ENCODE measurements at places on chromosomes 2 and 18.

GRCh38 chr2:207734264-207734635 lies 22.8 kb downstream of the CCNYL1 start:
- DNase-seq: no peak

- DNase-seq: no peak
These were observed 98.6 kb downstream of the GALNT1 start for GRCh38 chr18:35680139-35680551.

DNA sequence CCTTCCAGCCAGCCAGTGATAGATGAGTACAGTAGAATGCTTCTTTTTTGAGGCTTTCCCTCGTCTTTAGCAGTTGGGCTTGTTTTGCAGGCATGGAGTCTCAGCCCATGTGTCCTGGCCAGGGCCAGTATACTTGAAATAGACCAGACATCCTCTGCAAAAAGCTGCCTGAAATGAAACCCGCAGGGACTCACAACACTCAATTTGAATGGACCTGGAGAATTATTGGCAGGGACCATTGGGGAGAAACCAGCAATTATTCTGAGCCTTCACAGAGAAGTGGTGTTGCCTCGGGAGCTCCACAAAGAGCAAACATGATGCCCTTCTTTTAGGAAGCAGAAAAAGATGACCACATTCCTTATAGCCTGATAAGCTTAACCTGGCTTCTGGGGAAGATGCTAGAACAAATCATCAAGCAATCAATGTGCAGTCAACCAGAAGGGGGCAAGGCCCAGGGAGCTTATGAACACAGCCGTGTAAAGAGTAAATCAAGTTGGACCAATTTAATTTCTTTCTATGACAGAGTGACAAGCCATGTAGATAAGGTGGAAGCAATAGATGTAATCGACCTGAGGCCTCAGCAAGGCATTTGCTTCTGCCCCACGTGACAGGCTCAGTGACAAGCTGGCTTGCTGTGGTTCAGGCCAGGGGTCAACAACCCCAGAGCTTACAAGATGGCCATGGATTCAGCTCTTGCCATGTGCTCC lies 42.1 kb downstream of the BOD1L2 start:
- no peak for DNase-seq

- DNase-seq: no peak
These were observed 98.0 kb downstream of the PTGR3 start for GRCh38 chr18:75110846-75111415.

DNA sequence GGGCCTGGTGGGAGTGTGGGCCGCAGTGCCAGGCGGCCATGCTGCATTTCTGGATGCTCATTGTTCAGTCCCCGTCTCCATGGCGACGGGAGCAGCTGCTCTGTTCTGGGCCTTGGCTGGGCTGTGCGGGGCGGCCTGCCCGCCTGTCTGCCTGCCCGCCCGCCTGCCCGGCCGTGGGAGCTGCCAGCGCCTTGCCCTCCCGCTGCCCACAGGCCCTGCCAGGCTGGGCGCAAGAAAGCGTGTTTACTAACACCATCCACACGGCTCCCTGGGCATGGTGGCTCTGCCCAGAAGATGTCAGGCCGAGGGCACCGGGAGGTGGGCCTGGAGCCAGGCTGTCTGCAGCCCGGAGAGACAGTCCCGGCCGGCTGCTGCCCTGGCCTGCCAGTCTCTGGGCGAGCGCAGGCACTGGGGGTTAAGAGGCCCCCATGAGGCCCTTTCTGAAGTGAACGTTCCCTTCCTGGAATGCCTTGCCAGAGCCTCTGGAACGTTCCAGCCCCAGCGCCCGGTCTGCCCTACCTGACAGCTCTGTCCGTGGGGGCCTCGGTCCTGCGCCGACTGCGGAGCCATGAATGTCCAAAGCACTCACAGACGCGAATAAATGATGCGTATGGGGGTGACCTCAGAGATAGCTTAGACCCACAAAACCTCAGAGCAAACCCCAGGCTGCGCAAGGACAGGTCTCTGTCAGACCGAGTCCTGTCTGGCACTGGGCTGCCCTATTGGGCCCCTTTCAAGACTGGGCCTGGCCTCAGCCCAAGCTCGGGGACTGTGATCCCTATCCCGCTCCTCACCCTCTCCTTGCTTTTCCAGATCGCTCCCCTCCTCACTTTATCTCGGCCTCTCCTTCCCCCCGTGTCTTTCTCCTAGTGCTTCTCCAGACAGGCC lies 44.3 kb downstream of the MYCN start:
- DNase-seq: no peak

GRCh38 chr2:144894612-144895599 lies 375.0 kb upstream of the ZEB2 start:
- DNase-seq: no peak

DNA sequence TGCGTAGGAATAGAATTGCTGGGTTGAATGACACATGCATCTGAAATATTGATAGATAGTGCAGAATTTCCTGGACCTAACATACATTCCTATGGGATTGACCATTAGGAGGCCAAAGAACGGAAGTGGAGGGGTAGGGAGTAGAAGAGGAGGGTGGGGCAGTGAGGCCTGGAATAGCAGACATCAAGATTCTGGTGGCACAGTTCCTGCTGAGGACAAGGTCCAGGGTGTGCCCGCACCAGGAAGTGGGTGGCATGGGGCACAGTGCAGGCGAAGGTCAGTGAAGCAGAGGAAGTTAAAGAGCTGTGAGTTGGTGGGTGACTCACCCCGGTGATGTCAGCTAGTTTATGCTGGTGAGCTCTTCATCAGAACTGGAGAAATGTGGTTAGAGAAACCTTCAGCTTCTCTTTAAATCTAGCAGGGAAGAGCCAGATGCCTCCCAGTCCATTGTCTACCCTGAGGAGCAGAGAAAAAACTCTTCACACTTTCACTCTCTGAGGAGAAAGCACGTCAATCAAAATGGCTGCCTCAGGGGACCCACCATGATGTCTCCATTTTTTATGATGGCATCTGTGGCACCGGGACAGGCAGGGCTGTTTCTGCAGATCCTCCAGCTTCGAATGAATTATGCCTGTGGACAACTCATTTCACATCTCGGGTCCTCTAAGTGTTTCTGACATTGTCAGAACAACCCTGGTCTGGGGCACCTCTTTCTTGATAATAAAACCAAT lies 55.9 kb upstream of the CTLA4 start:
- peak; percentile 58 for DNase-seq

GRCh38 chr2:157443795-157444640 lies at the start of gene CYTIP:
CYTIP (minus strand) TSS chr2:157444089; CDS start chr2:157444020, 69 bp downstream.
- DNase-seq: no peak

DNA sequence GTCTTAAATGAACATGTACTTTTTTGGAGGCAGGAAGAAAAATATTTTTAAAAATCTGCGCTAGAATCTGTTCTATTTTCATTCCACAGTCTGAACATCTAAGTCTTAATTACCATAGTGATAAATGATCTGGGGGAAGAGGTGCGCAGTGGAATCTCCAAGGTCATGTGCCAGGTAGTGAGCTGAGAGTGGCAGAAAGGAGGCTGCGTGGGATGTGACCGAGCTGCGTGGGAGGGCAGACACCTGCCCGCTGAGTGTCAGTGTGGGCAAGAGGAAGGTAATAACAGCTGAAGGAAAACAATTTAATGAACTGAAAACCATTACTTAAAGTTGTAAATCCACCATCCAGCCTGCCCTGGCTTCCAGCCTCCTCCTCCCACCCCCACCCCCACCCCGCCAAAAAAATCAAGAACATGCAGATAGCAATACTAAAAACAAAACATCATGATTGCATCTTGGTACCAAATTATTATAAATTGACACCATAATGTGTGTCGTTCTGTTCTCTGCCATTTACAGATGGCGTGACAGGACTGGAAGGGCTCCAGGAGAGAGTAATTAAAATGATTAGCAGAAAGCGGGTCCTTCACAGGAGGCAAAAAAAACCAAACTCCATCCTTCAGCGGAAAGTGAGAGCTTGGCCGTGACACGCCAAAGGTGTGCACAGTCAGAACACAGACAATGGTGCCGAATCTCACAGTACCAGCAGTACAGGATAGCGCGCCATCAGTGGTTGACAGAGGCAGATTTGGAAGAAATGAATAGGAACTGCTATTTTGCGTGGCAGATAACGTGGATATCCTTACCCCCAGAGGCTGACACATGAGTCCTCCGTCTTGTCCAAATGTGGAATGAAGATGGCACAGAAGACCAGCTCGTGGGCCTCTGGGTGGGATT lies 11.4 kb upstream of the DTNB start:
- no peak for DNase-seq

GRCh38 chr2:22450831-22451230 lies 934.1 kb upstream of the KLHL29 start:
- no peak for DNase-seq

- no peak for DNase-seq
These were observed 467.4 kb upstream of the CDH20 start for GRCh38 chr18:60865801-60866200.

DNA sequence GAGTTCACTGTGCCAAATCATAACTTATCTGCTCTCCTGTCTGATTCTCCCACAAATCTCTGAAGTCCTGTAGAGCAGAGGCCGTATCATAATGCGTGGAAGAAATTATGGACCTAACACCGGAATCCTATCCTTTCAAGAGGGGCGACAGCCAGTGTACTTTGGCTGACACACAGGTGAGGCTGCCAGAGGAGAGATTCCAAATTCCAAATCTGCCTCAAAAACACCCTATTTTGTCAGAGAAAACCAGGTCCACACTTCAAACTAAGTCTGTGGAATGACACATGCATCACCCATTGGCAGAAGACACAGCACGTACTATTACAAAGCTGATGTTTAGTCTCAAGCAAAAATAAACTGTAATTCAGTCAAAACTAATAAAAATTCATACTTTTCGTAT lies 139.2 kb upstream of the PID1 start:
- DNase-seq: no peak

- DNase-seq: no peak
These were observed 61.8 kb downstream of the CDH2 start for GRCh38 chr18:28115149-28115550.

GRCh38 chr2:38835990-38836389 lies 39.7 kb downstream of the DHX57 start:
- no peak for DNase-seq

DNA sequence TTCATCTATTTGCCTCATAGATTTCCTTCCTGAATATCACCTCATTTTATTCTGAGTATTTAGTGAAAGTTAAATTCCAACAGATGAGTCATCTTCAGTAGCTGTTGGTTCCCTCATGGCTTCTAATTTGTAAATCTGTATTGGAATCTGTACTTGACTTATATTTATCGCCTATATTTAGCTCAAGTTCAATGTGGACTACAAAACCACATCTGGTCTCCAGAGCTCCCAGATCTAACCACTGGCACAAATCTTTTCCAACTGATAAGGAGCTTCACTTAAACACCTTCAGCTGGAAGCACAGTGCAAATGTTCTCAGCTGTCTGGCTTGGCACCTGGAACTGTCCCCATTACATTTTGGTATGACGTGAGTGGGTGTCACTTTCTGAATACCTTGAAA lies 82.8 kb upstream of the DSEL start:
- DNase-seq: no peak

DNA sequence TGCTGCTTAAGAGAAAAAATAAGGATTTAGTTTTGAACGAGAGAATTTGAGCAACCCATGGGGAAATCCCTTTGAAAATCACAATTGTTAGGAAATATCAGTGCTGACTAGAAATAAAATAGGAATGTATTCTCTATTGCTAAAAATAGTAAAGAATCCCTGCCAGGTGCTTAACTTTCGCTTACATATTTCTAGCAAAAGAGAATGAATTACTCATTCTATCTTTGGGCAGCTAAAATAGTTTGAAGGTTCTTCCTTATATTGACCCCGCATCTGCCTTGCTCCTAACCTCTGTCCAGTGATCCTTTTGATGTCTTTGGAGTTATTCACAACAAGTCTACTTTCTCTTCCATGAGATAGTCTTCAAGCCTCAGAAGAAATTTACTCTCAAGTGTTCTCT lies 103.8 kb downstream of the PLCL1 start:
- DNase-seq: no peak

DNA sequence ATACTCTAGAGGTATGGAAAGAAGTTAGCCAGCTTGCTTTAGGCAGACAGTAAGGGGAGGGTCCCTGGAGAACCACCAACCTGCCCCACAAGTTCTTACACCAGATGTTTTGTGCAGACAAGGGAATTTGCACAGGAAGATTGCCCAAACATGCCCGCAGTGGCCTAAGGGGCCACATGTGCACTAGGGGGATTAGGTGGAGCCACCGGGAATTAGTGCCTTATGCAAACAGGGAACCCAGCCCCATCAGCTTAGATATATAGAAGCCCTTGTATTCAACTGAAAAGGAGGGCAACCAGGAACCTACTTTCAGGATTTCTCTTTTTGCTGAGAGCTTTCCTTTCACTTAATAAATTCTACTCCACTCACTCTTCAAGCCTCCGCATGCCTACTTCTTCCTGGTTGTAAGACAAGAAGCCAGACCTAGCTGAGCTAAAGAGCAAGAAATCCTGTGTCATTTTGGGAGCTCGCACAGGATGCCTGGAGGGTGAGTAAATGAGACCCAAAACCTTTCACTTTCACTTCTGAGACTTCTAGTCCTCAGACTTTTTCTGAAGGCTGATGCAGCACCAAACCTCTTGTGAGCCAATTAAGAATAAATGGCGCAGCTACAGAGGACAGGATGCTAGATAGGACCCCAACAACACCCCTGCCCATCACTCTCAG lies 146.3 kb downstream of the GCA start:
- no peak for DNase-seq

- DNase-seq: no peak
These were observed 264.0 kb upstream of the FBXO11 start for GRCh38 chr2:48170281-48170680.

- DNase-seq: no peak
These were observed 27.0 kb upstream of the PTPN4 start for GRCh38 chr2:119732601-119733164.

DNA sequence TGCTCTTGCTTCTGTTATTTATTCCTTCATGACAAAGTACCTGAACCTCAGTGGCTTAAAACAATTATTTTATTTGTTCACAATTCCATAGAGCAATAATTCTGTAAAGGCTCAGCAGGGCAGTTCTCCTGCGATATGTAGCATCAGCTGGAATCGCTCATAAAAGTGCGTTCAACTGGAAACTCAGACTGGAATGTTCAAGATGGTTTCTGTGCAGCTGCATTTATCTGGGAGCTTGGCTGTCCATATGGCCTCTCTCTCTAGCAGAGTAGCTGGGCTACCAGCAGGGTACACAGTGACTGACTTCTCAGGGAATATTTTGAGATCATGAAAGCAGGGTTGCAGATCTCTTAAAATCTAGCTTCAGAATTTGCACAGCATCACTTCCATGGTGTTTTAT lies 13.5 kb downstream of the CCDC121 start:
- no peak for DNase-seq

Data from activated T-helper 9 cell treated with anti-CD3 and anti-CD28 coated beads, Interleukin-2, amount 50 U/mL, for 16 hours (primary cell).